H1 (cell line): ENCODE measurements at places on chromosomes 6 and 20. TPM values are rescaled to one million over a fixed set of nuclear protein-coding genes. Genes with fewer than 3 reads are reported as not detected.

GRCh38 chr6:138795809-138796603 lies at the start of gene ECT2L:
Gene ECT2L, plus strand, starts transcription at chr6:138796087. Its CDS starts 17,188 bp downstream, at chr6:138813275.
- no peaks in the 10 kb centered on the region for H3K27me3 ChIP-seq
- no peaks in the 10 kb centered on the region for H3K4me1 ChIP-seq
- H3K27ac ChIP-seq, result no peak within 1 kb of the TSS
- DNase-seq, result peak; percentile 89

- no peak overlapping the region for H3K4me3 ChIP-seq
- no peaks in the 10 kb centered on the region for H3K36me3 ChIP-seq
- H3K27me3 ChIP-seq, result no peaks in the 10 kb centered on the region
- no peak for DNase-seq
- H3K27ac ChIP-seq, result no peak overlapping the region
- H3K4me1 ChIP-seq, result peaks cover 3% of the 10 kb centered on the region; the same call in 1 of the 2 replicates
Observed at GRCh38 chr6:110329348-110329713, 28.8 kb downstream of the METTL24 start.

GRCh38 chr6:101069191-101069795 lies 188.2 kb upstream of the ASCC3 start:
- H3K27me3 ChIP-seq, result no peaks in the 10 kb centered on the region
- H3K4me1 ChIP-seq, result no peaks in the 10 kb centered on the region
- H3K36me3 ChIP-seq, result no peaks in the 10 kb centered on the region
- no peak overlapping the region for H3K27ac ChIP-seq

GRCh38 chr20:36653456-36653855 lies 7.5 kb upstream of the SLA2 start:
- H3K27ac ChIP-seq, result no peak overlapping the region
- no peak overlapping the region for H3K4me3 ChIP-seq
- DNase-seq, result no peak

DNA sequence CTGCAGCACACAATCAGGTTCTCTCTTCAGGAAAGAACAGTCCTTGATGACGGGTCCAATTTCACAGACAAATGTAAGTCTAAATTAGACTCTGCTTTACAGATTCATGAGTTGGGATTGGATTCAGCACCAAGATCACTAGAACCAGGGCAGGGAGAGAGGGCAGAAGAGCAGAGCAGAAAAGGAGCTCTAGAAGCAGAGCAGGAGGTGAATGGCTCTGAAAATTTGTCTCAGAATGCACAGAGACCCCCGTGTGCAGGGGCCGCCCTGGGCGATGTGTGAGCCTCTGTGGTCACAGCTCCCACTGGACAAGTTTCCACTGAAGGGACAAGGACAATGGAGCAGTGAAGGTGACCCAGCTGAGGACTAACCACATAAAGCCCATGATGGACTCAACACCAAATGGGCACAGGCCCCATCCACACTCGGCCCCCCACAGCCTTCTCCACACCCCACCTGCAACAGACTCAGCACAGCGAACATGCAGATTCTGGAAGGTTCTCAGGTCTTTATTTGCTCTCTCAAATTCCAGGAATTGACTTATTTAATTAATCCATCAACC lies 3.5 kb downstream of the HLA-B start:
- no peak for DNase-seq
- H3K27me3 ChIP-seq, result peaks cover 3% of the 10 kb centered on the region
- H3K4me1 ChIP-seq, result no peaks in the 10 kb centered on the region
- H3K4me3 ChIP-seq, result no peak overlapping the region
- no peak overlapping the region for H3K27ac ChIP-seq

- H3K36me3 ChIP-seq, result no peaks in the 10 kb centered on the region
- DNase-seq, result no peak
- no peaks in the 10 kb centered on the region; the same call in 1 of the 2 replicates for H3K4me1 ChIP-seq
- no peaks in the 10 kb centered on the region for H3K27me3 ChIP-seq
- no peak within 1 kb of the TSS for H3K27ac ChIP-seq
Observed at GRCh38 chr6:75493400-75494064, at the start of gene FILIP1. Gene FILIP1, minus strand, starts transcription at chr6:75493800. Its CDS starts 78,828 bp downstream, at chr6:75414972.

DNA sequence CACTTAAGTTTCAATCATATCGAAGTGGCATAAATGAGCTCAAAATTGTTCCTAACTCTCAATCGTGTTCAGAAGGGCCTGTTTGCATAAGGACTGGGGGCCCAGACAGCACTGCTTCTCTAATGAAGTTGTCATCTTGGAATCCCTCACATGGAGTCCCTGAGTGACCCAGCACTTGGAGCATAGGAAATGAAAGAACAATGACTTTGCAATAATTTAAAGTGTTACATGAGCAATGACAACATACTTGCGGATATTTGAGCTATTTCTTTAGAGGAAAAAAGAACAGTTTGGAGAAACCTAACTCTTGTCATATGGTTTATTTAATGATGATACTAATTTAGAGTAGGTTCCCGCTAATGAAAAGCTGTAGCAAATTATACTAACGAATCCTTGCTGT lies 239.9 kb downstream of the TSHZ2 start:
- no peak overlapping the region for H3K4me3 ChIP-seq
- no peak overlapping the region for H3K27ac ChIP-seq
- no peaks in the 10 kb centered on the region for H3K36me3 ChIP-seq
- no peak for DNase-seq

DNA sequence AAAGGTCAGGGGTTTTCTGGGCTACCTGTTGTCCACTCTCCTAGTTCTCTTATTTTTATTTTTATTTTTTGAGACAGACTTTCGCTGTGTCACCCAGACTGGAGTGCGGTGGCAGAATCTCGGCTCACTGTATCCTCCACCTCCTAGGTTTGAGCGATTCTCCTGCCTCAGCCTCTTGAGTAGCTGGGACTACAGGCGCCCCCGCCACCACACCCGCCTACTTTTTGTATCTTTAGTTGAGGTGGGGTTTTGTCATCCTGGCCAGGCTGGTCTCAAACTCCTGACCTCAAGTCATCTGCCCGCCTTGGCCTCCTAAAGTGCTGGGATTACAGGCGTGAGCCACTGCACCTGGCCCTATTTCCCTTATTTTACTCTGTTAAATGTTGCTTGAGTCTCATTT lies 149.0 kb downstream of the EYA4 start:
- DNase-seq, result no peak
- no peaks in the 10 kb centered on the region for H3K36me3 ChIP-seq
- no peak overlapping the region for H3K27ac ChIP-seq
- no peaks in the 10 kb centered on the region for H3K4me1 ChIP-seq
- H3K4me3 ChIP-seq, result no peak overlapping the region

DNA sequence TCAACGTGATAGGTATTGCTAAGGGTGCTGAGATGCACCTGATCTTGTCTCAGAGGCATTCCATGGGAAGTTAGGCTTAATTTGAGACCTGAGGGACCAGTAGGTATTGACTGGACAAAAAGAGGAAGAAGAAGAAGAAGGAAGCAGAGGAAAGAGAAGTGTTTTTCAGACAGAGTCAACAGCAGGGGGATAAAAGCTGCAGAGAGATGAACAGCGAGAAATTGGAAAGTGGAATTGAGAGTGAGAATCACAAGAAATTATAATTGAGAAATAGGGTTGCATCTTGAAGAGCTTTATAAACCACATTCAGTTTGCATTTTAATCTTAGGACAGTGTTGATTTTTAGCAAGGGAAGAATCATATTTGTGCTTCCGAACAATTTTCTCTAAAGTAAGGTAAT lies 254.0 kb downstream of the CD83 start:
- 0 out of 2 replicates have a peak, but pooled peaks cover 5% of the 10 kb centered on the region for H3K4me1 ChIP-seq
- no peak overlapping the region for H3K27ac ChIP-seq
- H3K27me3 ChIP-seq, result no peaks in the 10 kb centered on the region
- H3K36me3 ChIP-seq, result no peaks in the 10 kb centered on the region
- no peak overlapping the region for H3K4me3 ChIP-seq

GRCh38 chr6:132734694-132735236 lies 20.9 kb upstream of the VNN1 start:
- no peaks in the 10 kb centered on the region for H3K27me3 ChIP-seq
- no peak for DNase-seq
- H3K27ac ChIP-seq, result no peak overlapping the region
- no peaks in the 10 kb centered on the region for H3K36me3 ChIP-seq
- no peaks in the 10 kb centered on the region for H3K4me1 ChIP-seq

DNA sequence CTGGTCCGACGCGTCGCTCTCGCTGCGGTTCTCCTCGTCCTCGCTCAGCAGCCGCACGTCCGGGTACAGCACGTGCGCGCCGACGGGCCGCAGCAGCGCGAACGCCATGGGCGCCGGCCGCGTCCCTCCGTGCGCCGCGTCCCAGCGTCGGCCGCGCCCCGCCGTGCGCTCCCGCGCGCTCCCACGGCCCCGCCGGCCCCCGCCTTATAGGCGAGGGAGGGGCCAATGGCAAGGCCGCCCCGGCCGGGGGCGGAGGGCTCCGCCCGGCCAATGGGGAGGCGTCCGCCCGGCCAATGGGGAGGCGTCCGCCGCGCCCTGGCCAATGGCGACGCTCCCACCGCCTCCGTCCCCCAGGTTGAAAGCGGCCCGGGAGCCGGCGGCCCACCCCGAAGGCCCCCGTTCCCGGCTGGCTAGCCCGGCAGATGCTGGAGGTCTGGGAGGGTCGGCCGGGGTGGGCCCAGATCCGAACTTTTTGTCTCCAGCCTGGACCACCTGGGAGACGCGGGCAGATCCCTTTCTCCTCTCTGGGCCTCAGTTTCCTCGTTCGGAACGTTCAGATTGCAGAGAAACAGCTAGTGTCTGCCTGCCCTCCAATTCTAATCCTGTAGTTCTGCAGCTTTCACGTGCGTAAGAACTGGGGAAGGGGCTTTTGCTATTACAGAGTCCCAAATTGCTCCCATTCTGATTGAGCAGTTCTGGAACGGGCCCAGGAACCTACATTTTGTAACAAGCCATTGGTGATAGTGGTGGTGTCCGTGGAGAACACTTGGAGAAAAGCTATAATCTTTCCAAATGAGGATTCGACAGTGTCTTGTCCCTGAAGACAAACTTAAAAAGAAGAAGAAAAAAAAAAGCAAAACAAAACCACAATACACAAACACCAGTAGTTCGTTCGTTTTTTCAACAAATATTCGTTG lies at the start of gene TCF15:
TCF15 (minus strand) TSS at position 180 of the 917 bp plus-strand sequence; CDS start at position 108, 72 bp downstream.
- no peak within 1 kb of the TSS for H3K27ac ChIP-seq
- DNase-seq, result no peak
- peaks cover 28% of the 10 kb centered on the region for H3K27me3 ChIP-seq
- H3K4me3 ChIP-seq, result peak within 1 kb of the TSS; percentile 40
- no peaks in the 10 kb centered on the region for H3K36me3 ChIP-seq

DNA sequence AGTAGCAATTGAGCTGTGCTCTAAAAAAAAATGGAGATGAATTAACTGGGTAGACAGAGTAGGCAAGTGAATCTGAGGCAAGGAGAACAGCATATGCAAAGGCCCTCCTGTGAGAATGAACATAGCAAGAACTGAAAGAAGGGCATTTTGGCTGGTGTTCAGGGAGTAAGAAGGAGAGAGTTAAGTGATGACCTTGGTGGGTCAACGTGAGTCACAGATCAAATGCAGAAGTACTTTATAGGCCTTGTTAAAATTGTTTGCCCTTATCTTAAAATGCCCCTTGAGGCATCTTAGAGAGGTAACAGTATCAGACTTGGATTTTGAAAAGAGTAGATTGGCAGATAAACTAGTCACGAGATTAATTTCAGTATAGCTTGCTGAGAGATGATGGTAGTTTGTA lies 24.5 kb downstream of the NDUFAF5 start:
- no peaks in the 10 kb centered on the region for H3K27me3 ChIP-seq
- H3K36me3 ChIP-seq, result peaks cover 48% of the 10 kb centered on the region
- H3K4me3 ChIP-seq, result no peak overlapping the region
- no peak overlapping the region for H3K27ac ChIP-seq

DNA sequence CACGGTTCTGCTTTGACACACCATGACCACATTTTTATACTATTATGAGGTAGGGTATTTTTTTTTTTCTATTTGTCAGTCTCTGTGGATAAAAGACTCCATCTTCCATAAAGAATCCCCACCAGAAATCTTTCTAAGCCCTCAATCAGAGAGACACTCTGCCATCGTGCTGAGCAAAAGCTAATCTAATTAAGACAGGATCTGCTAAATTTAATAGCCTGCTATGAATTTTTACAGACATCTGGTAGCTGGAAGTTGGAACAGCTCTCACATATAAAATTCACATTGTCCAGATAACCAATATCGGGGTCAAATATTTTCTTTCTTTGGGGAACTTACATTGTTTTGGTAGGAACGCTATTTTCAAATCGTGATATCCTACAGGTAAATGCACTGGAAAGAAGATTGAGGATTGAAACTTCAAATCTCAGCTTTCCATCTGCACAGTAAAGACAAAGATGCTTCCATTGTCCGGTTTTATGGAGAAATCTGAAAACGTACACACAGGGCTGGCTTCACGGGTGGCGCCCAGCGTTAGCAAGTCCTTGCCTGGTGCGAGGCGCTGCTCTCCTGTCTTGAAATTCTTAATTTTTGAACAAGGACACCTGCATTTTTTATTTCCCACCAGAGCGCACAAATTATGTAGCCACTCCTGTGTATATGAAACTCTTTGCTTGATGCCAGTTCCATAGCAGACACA lies 573.8 kb upstream of the NOX3 start:
- no peaks in the 10 kb centered on the region for H3K27me3 ChIP-seq
- DNase-seq, result no peak
- no peaks in the 10 kb centered on the region for H3K4me1 ChIP-seq
- H3K27ac ChIP-seq, result no peak overlapping the region

DNA sequence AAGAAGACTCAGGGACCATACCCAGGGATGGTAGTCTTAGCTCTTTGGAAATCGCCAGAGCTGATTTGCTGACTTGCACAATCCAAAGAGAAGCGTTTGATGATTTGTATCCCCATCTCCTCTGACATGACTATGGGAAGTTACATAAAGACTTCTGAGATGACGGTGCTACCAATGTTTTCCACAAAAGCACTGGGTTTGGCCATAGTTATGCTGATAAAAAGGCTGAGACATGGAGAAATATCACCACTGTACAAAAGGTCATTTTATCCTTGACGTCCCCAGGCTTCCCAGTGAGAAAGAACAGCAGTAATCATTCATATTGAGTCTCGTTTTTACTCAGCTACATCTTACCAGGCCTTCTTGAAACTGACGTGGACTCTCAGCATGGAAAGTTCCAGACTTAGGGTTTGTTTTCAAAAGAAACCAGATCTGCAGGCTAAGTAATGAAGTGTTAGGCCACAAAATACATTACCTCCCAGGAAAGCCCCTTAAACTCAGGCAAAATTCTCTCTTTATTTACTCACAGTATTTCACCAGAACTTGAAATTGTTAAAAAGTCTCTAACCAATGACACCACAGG lies 370.3 kb upstream of the JARID2 start:
- DNase-seq, result no peak
- no peaks in the 10 kb centered on the region for H3K36me3 ChIP-seq
- H3K27ac ChIP-seq, result no peak overlapping the region
- no peak overlapping the region for H3K4me3 ChIP-seq

EBF4 gene
- 1.2 and 1.6 TPM in 2 replicates for total RNA-seq

TINAG gene
- total RNA-seq, result not detected in 2 replicates

STK4 gene
- total RNA-seq, result 33.8 and 34.3 TPM in 2 replicates

GLP1R gene
- 2.6 and 3.0 TPM in 2 replicates for total RNA-seq

SLC2A10 gene
- total RNA-seq, result 9.7 and 9.9 TPM in 2 replicates

SCUBE3 gene
- total RNA-seq, result 1.0 TPM in 2 replicates

ARFGEF3 gene
- total RNA-seq, result 22.9 and 23.2 TPM in 2 replicates
